ENCODE measurements at places on chromosomes 1 and 21. TPM values are rescaled to one million over a fixed set of nuclear protein-coding genes. Genes with fewer than 3 reads are reported as not detected.

The TMEM82 gene
- not detected for total RNA-seq

The IFNLR1 gene
- not detected for total RNA-seq

The HDAC1 gene
- 74.5 TPM for total RNA-seq

The SLFNL1 gene
- 0.46 TPM for total RNA-seq

The CD53 gene
- not detected for total RNA-seq

The KIF26B gene
- 27.0 TPM for total RNA-seq

The LCE1F gene
- total RNA-seq = not detected

The BRINP3 gene
- total RNA-seq = not detected

The CYYR1 gene
- under 0.01 TPM for total RNA-seq

The HSD11B1 gene
- total RNA-seq = 9.6 TPM
